Activated CD8-positive, alpha-beta memory T cell treated with anti-CD3 and anti-CD28 coated beads, Interleukin-2, amount 10 ng/mL, durations not matched to agents 7 days and 5 days (primary cell): ENCODE measurements at places on chromosomes 7 and 10. TPM values are rescaled to one million over a fixed set of nuclear protein-coding genes. Genes with fewer than 3 reads are reported as not detected.

GRK5 gene
- total RNA-seq: 29.5 TPM

MTPN gene
- 109 TPM for total RNA-seq

PAX2 gene
- not detected for total RNA-seq

SEMA3E gene
- not detected for total RNA-seq

SFRP5 gene
- not detected for total RNA-seq

ASIC3 gene
- total RNA-seq: 5.3 TPM

ZPBP gene
- not detected for total RNA-seq

ZNF273 gene
- 13.6 TPM for total RNA-seq

LIPF gene
- not detected for total RNA-seq

CASD1 gene
- total RNA-seq: 13.6 TPM

NPC1L1 gene
- not detected for total RNA-seq

FAM170B gene
- total RNA-seq: not detected

PDE1C gene
- not detected for total RNA-seq

BAIAP2L1 gene
- total RNA-seq: 1.4 TPM

TMEM236 gene
- total RNA-seq: 0.12 TPM

CPXM2 gene
- not detected for total RNA-seq

CRTAC1 gene
- not detected for total RNA-seq

CCDC172 gene
- not detected for total RNA-seq

TMEM140 gene
- 19.9 TPM for total RNA-seq

DNAJC1 gene
- total RNA-seq: 26.5 TPM

MRC1 gene
- total RNA-seq: 0.05 TPM

CNNM1 gene
- not detected for total RNA-seq

PDZD7 gene
- total RNA-seq: 1.2 TPM

TBXAS1 gene
- total RNA-seq: 3.9 TPM

RSPH10B gene
- total RNA-seq: not detected

TAS2R4 gene
- total RNA-seq: 0.49 TPM

TEX36 gene
- total RNA-seq: not detected

PRLHR gene
- not detected for total RNA-seq

C10orf105 gene
- 0.18 TPM for total RNA-seq

TWIST1 gene
- 0.63 TPM for total RNA-seq

HOXA11 gene
- not detected for total RNA-seq

ANXA8 gene
- total RNA-seq: 0.23 TPM

LIPN gene
- not detected for total RNA-seq

C10orf62 gene
- not detected for total RNA-seq

HYAL4 gene
- total RNA-seq: not detected

CRYGN gene
- not detected for total RNA-seq

FOXI2 gene
- not detected for total RNA-seq

TMEM229A gene
- total RNA-seq: not detected

ACSL5 gene
- 64.4 TPM for total RNA-seq

SCART1 gene
- total RNA-seq: 4.8 TPM

ANKRD61 gene
- 0.38 TPM for total RNA-seq

FKBP9 gene
- total RNA-seq: 1.5 TPM

PHKG1 gene
- total RNA-seq: 2.5 TPM

OPN4 gene
- not detected for total RNA-seq

SMO gene
- 0.07 TPM for total RNA-seq

ODAD2 gene
- total RNA-seq: not detected

CDH23 gene
- 0.16 TPM for total RNA-seq

CASP7 gene
- total RNA-seq: 42.1 TPM

OPALIN gene
- total RNA-seq: not detected

ABLIM1 gene
- 54.9 TPM for total RNA-seq
